ENCODE measurements at places on chromosomes 6 and 20.
A peak's percentile ranks its signal among the peaks of the same experiment; 100 is the strongest.

GRCh38 chr6:143782481-143782880 is 60.7 kb upstream of the LTV1 start:
- H3K27ac ChIP-seq = no peak overlapping the region
- no peaks in the 10 kb centered on the region for H3K4me1 ChIP-seq
- DNase-seq = no peak

DNA sequence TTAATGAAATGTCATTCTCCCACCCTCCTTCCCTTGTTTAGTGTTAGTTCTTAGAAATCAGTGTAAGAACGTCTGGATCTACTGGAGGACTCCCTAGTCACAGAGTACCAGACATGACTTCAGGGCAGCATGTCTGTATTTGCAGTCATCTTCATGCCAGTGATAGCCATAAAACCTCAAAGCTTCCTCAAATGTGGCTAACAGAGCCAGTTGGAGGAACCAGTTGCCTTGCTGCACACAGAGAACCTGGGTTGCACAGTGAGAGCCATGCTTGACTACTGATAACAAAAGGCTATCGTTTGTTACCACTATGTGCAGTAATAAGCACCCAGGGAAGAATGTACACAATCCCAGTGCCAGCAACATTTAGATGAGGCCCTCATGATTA is 20.1 kb downstream of the NT5E start:
- H3K27me3 ChIP-seq = no peaks in the 10 kb centered on the region
- no peak overlapping the region for H3K4me3 ChIP-seq
- H3K36me3 ChIP-seq = no peaks in the 10 kb centered on the region
- H3K27ac ChIP-seq = no peak overlapping the region

DNA sequence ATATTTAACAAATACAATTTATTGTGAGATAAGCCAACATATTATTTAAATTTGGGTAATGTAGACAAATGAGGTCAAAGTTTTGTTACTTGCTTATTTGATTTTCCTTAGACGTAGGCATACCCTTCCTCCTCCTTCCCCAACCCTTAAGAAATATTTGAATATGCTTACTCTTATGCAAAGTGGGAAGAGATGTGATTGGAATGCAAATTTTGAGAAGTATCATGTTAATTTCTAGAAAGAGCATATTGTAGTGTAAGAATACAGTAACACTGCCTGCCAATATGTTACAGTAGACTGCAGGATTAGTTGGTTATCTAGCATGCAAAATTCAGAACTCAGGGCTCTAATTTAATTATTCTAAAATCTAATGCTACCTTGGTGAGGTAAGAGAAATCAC is 32.9 kb downstream of the CRISP1 start:
- H3K36me3 ChIP-seq = no peaks in the 10 kb centered on the region
- no peaks in the 10 kb centered on the region for H3K4me1 ChIP-seq
- DNase-seq = no peak

DNA sequence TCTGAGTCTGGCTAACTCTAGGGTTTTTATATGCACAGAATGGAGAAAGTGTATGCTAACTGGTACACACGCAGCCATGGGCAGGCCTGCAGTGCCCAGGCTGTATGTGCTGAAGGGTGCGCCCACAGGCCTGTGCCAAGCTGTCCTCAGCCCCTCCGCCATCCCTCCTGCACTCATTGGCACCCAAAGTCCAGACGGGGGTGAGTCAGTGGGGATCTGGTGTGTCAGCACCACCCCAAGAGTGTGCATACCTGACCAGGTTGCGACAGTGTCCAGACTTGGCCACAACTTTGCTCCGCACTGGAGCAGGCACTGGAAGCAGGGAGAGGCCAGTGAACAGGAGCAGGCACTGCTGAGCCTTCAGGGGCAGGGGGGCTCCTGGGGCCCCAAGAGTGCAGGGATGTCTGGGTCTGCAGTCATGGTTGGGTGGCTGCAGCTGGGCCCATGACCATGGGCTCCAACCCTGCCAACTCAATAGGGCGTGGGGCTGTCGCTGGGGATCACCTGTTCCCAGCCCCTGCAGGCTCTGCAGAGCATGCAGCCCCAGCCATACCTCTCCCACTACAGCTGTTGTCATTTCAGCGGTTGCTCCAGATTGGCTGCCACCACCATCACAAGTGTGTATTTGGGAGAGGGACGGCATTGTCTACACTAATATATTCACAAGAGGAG is 717.8 kb downstream of the EPHA7 start:
- H3K27me3 ChIP-seq = no peaks in the 10 kb centered on the region
- no peaks in the 10 kb centered on the region for H3K36me3 ChIP-seq
- DNase-seq = peak; percentile 39
- no peak overlapping the region for H3K4me3 ChIP-seq
- H3K27ac ChIP-seq = no peak overlapping the region

DNA sequence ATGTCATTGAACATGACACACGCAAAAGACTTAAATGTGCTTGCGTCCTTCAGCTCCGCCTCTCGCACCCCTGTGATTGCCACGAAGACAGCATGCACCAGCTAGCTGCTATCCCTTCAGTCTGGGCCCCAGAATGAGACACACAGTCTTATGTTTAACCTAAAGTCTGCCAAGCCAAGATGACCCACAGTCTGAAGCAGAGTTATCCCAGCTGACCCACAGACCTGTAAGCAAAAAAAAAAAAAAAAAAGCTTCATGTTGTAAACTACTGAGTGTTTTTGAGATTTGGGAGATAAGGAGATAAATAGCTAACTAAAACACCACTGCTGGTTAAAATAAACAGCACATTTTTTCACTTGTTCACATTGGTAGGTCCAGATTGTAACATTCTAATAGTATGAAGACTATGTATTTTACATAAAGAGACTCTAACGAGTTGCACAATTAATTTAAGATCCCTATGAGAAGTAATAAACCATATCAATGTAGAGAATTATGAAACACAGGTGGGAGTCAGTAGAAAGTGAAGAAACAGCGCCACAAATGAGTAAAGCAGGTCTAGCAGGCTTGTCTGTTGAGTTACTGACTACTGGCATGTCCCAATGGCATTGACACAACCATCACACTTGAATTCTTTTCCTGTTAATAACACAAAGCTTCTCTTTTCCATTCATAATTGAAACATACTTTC is 47.4 kb upstream of the CCDC28A start:
- H3K4me3 ChIP-seq = no peak overlapping the region
- H3K27ac ChIP-seq = no peak overlapping the region
- no peaks in the 10 kb centered on the region for H3K27me3 ChIP-seq
- no peaks in the 10 kb centered on the region for H3K36me3 ChIP-seq
- no peak for DNase-seq
- peaks cover 11% of the 10 kb centered on the region for H3K4me1 ChIP-seq

- DNase-seq = no peak
- H3K27ac ChIP-seq = no peak overlapping the region
- no peaks in the 10 kb centered on the region for H3K27me3 ChIP-seq
- peaks cover 2% of the 10 kb centered on the region for H3K4me1 ChIP-seq
These were observed 145.2 kb upstream of the CITED2 start for GRCh38 chr6:139519571-139520031.

GRCh38 chr6:127403636-127404035 is 55.6 kb downstream of the KIAA0408 start:
- no peaks in the 10 kb centered on the region for H3K36me3 ChIP-seq
- H3K4me3 ChIP-seq = no peak overlapping the region
- no peaks in the 10 kb centered on the region for H3K27me3 ChIP-seq
- no peak overlapping the region for H3K27ac ChIP-seq
- H3K4me1 ChIP-seq = no peaks in the 10 kb centered on the region

DNA sequence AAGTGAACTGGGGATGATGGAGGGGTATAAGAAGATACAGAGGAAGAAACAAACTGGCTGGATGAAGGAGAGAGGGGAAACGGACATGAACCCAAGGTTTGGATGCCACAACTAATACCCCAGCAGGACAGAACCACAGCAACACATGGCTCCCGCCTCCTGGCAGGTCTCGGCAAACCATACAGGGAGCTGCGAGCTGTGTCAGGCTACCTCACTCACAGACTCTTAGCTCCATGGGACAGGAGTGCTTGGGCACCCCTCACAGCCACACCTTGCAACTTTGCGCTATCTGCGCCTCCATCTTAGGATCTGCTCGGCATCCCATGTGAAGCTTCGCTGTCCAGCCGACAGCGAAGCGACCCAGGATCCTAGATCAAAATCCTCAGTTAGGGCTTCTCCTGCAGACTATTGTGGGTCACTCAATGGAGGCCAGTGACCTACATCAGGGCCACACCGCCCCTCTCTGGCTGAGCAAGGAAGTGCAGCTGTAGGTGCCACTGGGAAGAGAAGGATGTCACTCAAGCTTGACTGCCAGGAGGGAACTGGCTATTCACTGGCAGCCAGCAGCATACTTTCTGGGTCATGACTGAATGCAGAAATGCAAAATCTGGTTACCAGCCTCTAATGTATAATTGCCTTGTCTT is 174.4 kb upstream of the RIN2 start:
- no peak for DNase-seq
- H3K36me3 ChIP-seq = no peaks in the 10 kb centered on the region
- no peak overlapping the region for H3K4me3 ChIP-seq
- no peaks in the 10 kb centered on the region for H3K4me1 ChIP-seq
- no peaks in the 10 kb centered on the region for H3K27me3 ChIP-seq

GRCh38 chr6:135222623-135223022 is 41.5 kb downstream of the MYB start:
- no peaks in the 10 kb centered on the region for H3K36me3 ChIP-seq
- H3K4me3 ChIP-seq = no peak overlapping the region
- DNase-seq = no peak
- no peak overlapping the region for H3K27ac ChIP-seq
- no peaks in the 10 kb centered on the region for H3K27me3 ChIP-seq
- no peaks in the 10 kb centered on the region for H3K4me1 ChIP-seq

GRCh38 chr6:43877463-43878126 is 107.6 kb downstream of the VEGFA start:
- DNase-seq = no peak
- no peaks in the 10 kb centered on the region for H3K27me3 ChIP-seq
- no peaks in the 10 kb centered on the region for H3K4me1 ChIP-seq
- H3K27ac ChIP-seq = no peak overlapping the region
- H3K4me3 ChIP-seq = no peak overlapping the region

DNA sequence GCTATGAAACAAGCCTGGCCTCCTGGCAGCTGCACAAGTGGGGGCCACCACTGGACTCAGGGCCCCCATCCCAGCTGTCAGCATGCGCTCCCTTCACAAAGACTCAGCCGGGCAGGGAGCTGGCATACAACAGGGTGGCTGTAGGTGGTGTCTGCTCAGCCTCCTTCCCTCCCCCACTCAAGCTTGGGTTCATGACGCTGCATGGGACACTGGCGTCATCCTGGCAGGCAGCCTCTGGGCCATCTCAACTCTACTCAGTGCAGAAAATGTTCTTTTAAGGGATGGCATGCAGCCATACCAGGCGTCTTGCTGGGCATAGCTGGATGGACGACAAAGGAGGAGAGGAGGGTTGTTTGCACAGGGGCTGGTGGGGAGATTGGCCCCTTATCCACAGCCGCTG is 30.5 kb downstream of the SAYSD1 start:
- H3K4me1 ChIP-seq = peaks cover 3% of the 10 kb centered on the region

GRCh38 chr20:57330998-57331397 is 1.4 kb downstream of the SPO11 start:
- no peaks in the 10 kb centered on the region for H3K36me3 ChIP-seq
- no peak for DNase-seq
- no peaks in the 10 kb centered on the region for H3K4me1 ChIP-seq
- no peak overlapping the region for H3K4me3 ChIP-seq
- no peak overlapping the region for H3K27ac ChIP-seq

- no peaks in the 10 kb centered on the region for H3K36me3 ChIP-seq
- H3K4me1 ChIP-seq = no peaks in the 10 kb centered on the region
- H3K27ac ChIP-seq = no peak overlapping the region
- no peaks in the 10 kb centered on the region for H3K27me3 ChIP-seq
- no peak overlapping the region for H3K4me3 ChIP-seq
These were observed 107.1 kb downstream of the QRSL1 start for GRCh38 chr6:106736502-106736901.

DNA sequence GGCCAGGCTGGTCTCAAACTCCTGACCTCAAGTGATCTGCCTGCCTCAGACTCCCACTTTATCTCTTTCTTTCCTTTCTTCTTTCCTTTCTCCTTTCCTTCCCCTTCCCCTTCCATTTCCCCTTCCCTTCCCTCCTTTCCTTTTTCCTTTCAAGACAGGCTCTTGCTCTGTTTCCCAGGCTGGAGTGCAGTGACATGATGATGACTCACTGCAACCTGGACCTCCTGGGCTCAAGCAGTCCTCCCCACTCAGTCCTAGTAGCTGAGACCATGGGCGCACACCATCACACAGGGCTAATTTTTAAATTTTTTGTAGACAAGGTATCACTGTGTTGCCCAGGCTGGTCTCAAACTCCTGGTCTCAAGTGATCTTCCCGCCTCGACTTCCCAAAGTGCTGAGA is 377.6 kb upstream of the ZFP64 start:
- H3K27me3 ChIP-seq = no peaks in the 10 kb centered on the region
- DNase-seq = no peak
- no peak overlapping the region for H3K27ac ChIP-seq

DNA sequence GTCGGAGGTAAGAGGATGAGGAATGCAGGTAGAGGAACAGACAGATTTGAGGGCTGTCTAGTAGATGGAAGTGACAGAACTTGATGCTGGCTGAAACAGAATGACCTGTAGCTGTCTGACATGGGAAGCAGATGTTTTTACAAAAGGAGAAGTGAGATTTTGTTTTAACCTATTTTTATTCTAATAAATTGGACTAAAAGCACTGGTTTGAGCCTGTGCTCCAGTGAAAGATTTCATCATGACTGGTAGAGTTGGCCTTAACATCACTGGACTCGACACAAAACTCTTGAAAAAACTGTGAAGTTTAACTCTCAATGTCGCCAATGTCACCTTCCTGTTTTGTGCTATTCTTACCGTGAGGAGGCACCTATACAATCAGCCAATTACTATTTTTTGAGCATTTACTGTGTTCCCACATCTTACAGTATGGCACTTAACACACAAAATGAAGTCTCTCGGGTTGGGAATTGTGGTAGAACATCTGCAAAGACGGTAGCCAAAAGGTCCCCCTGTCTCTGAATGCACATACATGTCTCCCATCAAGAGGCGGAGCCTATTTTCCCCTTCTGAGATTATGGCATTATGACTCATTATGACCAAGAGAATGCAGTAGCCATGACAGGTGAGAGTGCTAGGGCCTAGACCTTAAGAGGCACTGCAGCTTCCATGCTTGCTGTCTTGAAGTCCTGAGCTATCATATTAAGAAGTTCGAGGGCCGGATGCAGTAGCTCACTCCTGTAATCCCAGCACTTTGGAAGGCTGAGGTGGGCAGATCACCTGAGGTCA is 93.2 kb downstream of the FOXF2 start:
- no peak overlapping the region for H3K27ac ChIP-seq
- H3K27me3 ChIP-seq = no peaks in the 10 kb centered on the region
- H3K36me3 ChIP-seq = no peaks in the 10 kb centered on the region
- H3K4me3 ChIP-seq = no peak overlapping the region

- no peak overlapping the region for H3K4me3 ChIP-seq
- DNase-seq = no peak
- H3K4me1 ChIP-seq = no peaks in the 10 kb centered on the region
These were observed 88.7 kb downstream of the TBX18 start for GRCh38 chr6:84675651-84676050.

DNA sequence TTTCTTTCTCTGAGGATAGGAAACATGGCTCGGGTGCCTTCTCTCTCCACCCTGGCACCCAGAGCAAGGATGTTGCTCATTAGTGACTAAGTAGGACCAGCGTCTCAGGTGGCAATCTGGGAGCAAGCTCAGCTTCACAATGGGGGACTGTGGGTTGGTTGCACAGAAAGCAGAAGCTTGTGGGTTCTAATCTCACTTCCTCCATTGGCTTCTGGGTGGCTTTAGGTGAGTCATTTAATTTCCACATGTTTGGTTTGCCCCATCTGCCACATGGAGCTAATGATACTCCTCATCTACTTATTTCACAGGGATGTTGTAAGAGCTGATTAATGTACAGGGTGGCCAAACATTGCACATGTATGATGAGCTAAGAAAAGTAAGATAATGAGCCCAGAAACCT is 54.8 kb upstream of the AKIRIN2 start:
- DNase-seq = no peak
- H3K4me1 ChIP-seq = no peaks in the 10 kb centered on the region
- no peaks in the 10 kb centered on the region for H3K27me3 ChIP-seq
- no peak overlapping the region for H3K4me3 ChIP-seq
- H3K36me3 ChIP-seq = no peaks in the 10 kb centered on the region

Measured in upper lobe of left lung (tissue), 6 donors.